ENCODE measurements at places on chromosomes 4 and X. TPM values are rescaled to one million over a fixed set of nuclear protein-coding genes. Genes with fewer than 3 reads are reported as not detected.

Gene MTNR1A
- 1.2 TPM for total RNA-seq

Gene CCNA2
- 85.3 TPM for total RNA-seq

GRCh38 chrX:960821-961220, 251.6 kb downstream of the CRLF2 start:
- no peak for DNase-seq

DNA sequence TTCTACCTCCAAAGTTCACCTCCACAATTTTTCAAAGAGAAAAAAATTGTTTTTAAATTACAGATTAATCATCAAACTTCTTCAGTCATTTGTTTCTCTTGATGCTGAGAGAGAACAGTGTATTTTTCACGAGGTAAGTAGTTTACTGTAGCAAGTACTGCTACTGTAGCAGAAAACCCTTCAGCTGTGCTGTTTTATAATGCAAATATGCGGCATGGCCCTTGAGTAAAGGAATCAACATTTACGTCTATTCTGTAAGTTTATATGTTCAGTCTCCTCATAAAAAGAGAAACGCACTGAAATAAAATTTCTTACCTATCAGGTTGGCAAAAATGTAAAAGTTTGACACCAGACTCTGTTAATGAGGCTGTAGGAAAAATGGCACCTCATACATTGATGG, 399.0 kb downstream of the NKX6-1 start:
- DNase-seq, result no peak

Gene CCDC110
- total RNA-seq, result 0.14 TPM

Gene UXT
- 93.7 TPM for total RNA-seq

Gene RELL1
- total RNA-seq, result 30.3 TPM

GRCh38 chr4:20044966-20045365, 206.7 kb upstream of the SLIT2 start:
- DNase-seq, result no peak

Gene IL2RG
- total RNA-seq, result not detected

- no peak for DNase-seq
Observed at GRCh38 chr4:162401021-162401420, 237.2 kb upstream of the FSTL5 start.

Gene NAP1L2
- 7.2 TPM for total RNA-seq

DNA sequence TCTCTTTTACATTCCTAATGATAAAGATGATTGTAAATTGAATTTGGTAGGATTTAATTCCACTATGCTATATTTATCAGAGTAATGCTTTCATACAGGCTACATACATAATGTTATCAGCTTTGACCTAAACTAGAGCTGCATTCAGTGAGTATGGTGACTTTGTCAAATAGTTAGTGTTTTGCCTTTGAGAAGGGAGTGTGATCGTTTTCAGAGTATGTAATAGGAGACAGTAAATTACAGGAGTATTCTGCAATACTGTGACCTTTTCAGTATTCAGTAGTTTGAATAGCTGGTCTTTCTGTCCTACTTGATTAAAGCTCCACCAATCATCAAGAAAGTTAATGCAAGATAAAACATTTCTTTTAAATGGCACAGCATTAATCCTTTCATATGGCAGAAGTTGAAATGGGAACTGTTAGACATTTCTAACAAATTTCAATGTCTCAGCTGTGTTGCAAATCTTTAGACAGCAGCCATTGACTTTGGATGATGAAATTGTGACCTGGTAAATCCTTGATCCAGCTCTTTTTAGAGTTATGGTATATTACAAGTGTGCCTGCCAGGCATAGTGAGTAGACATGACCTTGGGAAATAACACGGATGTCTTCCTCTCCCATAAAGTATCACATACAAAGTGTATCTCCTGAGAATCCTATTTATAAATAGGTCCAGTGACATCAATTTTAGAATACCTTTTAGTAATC, 455.3 kb downstream of the KCTD8 start:
- DNase-seq, result no peak

GRCh38 chrX:47864785-47865184, 28.1 kb downstream of the ZNF81 start:
- DNase-seq, result no peak

DNA sequence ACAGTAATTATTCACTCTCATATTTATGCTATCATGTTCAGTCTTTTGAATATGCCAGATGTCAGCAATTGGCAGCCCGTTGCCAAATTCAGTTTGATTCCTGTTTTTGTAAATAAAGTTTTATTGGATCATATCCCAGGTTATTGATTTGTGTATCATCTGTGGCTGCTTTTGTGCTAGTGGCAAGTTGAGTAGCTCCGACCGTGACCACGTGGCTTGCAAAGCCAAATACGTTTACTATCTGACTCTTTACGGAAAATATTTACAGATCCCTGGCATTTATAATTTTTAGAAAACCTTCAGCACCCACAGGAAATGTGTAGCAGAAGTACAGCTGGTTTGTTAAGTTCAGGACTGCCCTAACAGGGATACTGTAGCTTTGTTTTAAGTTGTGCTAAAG, 67.4 kb downstream of the VCX2 start:
- DNase-seq, result no peak

GRCh38 chr4:126697748-126698147, 935.0 kb upstream of the INTU start:
- no peak for DNase-seq

GRCh38 chrX:42443267-42443666, 334.7 kb downstream of the PPP1R2C start:
- no peak for DNase-seq

DNA sequence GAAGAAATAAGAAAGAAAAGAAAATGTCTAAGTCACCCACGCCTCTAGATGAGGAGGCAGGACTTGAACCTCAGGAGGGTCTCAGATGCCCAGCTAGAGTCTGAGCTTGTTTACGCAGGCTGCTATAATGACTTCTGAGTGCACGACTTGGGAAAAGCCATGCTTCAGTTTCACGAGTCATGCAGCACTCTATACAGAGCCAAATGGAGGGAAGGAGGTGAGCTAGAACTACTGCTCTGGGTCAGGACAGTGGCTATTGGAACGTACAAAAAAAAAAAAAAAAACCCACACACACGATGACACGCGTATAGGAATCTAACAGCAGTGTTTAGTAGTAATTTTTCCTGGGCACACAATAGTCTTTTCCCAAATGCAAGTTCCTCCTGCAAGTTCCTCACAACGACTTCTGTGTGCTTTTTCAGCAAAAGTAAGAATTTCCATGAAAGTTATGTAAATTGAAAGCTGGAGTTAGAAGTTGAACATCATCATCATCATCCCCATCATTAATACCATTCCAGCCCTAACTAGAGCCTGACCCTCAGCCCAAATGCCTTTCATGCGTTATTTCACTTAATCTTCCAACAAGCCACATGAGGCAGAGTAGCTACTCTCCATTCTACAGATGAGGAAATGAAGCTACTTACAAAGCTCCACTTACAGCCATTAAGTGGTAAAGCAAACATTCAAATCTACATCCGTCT, 36.6 kb downstream of the IRF2 start:
- DNase-seq, result no peak

DNA sequence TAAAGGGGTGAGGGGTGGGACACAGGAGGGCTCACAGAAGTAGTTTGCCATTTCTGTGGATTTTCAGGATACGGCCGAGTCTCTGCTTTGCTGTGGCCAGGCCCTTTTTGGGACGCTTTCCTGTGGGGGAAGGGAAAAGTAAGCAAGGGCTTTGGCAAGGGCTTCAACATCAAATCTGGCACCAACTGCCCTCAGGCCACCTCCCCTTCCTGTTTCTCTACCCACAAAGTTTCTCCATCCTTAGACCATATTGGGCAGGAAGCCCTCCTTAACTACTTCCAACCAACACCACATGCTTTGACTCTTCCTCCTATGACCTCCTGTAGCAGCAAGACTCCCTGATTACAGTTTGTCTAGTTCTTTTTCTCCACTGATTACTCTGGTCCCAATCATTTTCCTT, 105.1 kb downstream of the PHF8 start:
- DNase-seq, result no peak

- no peak for DNase-seq
Observed at GRCh38 chr4:73669410-73670183, 49.4 kb upstream of the RASSF6 start.

DNA sequence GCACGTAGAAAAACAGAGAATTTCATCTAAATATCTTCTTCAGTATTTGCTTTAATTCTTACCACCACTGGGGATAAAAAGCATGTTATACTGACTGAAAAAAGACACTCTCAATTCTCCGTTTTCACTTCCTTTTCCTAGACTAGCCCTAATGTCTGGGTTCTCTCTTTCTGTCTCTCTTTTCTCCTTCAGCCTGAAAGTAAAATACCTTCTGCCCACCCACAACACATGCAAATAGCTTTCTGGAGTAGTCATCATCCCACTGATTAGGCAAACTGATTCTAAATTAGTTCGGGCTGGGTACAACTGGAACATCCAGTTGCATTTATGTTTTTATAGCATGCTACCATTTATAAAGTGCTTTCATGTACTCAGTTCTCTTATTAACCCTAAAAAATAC, 142.4 kb upstream of the ANKRD50 start:
- no peak for DNase-seq

DNA sequence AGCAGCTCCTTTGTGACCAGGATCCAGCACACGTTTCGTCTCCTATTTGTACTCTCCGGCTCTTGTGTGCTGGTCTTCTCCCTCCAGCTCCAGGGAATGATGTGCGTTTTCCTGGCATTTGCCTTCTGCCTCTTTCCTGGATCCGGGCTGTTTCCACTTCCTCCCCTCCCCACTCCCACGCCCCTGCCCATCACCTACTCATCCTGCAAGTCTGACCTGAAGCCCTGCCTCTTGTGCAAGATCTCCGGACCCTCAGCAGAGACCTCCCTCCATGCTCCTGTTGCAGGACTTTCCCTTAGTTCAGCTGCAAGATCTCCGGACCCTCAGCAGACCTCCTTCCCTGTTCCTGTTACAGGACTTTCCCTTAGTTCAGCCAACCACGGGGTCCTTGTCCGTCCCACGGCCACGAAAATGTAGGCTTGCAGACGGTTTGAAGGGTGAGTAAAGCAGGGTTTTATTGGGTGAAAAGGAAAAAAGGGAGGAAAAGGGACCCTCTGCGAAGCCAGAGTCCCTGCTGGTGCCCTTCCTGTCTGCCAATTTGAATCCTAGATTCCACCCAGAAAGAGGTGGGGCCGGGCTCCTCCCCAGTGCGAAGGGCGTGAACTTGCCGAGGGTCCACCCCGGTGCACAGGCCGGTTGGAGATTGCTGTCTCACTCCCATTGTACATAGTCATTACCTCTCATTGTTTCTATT, 74.4 kb upstream of the IRF2 start:
- DNase-seq, result peak; percentile 12

GRCh38 chr4:83223781-83224180, 60.8 kb downstream of the COQ2 start:
- no peak for DNase-seq

DNA sequence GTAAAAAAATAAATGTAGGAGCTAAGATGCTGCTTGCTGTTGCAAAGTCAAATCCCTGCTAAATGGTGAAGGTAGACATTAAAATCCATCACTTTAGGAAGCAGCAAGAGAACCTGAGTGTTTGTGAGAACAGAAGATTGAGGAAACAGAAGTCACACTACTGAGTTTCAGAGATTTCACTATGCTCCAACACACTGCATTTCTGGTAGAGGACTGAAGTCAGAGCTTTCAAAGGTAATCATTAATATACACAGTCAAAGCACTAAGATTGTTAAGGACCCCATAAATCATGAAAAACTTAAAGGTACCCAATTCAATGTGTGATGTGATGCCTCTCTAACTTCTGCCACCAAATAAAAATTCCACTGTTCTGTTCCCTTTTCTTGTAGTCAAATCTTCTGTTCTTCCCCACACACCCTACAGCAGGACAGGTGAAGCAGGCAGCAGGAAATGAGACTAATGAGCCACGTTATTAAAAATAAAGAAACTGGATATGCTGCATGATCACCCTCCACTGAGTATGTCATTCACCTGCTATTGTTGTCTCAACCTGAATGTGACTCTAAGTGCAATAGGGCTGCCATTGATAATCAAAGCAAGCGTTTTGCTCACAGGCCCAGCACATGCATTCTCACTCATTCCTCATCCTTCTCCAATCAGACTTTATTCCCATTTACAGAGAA, 28.9 kb upstream of the APELA start:
- no peak for DNase-seq

GRCh38 chrX:153921511-153922446, 4.3 kb downstream of the ARHGAP4 start:
- DNase-seq, result no peak

Gene PLXNA3
- total RNA-seq, result 74.1 TPM

Gene LPAR4
- total RNA-seq, result 20.1 TPM

- no peak for DNase-seq
Observed at GRCh38 chr4:99863804-99864203, 30.4 kb downstream of the LAMTOR3 start.

DNA sequence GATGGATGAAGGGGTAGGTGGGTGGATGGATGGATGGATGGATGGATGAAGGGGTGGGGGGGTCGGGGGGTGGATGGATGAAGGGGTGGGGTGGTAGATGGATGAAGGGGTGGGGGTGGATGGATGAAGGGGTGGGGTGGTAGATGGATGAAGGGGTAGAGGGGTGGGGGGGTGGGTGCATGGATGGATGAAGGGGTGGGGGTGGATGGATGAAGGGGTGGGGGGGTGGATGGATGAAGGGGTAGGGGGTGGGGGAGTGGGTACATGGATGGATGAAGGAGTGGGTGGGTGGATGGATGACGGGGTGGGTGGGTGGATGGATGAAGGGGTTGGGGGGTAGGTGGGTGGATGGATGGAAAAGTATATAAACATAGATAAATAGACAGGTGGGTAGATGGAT, 74.2 kb downstream of the PRKX start:
- DNase-seq, result no peak

DNA sequence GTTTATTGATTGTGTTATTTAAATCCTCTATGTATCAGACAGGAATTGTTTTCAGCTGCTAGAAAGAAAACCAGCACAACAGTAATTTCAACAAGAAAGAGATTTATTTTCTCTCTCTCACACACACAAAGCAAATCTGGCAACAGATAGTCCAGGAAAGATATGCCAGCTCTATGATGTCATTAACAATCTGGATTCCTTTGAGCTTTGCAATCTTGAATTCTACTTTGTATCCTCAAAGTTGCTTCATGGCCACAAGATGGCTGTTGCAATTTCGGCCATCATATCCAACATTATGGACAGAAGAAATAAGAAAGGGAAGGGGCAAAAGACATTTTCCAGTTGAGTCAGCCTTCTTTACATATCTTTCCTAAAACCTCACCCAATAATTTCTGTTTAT, 19.8 kb upstream of the FMR1 start:
- DNase-seq, result no peak

- no peak for DNase-seq
Observed at GRCh38 chr4:66219401-66219800, 549.1 kb upstream of the EPHA5 start.

Gene ASB11
- total RNA-seq, result not detected

Gene AMBN
- total RNA-seq, result not detected

DNA sequence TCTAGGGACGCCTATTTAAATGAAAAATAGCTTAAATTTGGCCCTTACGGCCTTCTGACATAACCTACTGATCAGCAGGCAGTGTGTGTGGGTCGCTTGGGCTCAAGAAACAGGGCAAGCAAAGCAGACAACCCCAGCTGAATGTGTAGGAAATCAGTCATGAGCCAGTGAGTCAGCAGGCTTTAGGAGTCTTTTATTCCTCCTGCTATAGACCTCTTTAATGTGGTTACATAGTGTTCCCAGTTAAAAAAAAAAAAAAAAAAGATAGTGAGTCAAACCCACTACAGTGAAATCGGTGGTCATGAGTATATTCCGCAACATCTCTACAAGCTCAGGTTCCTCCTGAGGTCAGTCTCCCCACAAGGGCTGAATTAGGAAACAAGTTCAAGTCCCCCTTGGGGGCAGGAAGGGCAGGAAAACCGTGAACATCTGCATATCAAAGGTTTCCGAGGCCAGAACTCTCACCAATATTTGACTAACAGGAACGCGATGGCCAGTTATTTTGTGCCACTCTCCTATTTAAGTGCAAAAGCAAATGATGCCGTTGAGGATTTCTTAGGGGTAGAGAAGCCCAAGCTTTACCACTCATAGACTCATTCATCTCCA, 32.7 kb downstream of the ACSL1 start:
- DNase-seq, result no peak

Measured in neural crest cell (in vitro differentiated cells).